HTR-8/SVneo (cell line): ENCODE measurements at places on chromosomes 3 and 15.

DNA sequence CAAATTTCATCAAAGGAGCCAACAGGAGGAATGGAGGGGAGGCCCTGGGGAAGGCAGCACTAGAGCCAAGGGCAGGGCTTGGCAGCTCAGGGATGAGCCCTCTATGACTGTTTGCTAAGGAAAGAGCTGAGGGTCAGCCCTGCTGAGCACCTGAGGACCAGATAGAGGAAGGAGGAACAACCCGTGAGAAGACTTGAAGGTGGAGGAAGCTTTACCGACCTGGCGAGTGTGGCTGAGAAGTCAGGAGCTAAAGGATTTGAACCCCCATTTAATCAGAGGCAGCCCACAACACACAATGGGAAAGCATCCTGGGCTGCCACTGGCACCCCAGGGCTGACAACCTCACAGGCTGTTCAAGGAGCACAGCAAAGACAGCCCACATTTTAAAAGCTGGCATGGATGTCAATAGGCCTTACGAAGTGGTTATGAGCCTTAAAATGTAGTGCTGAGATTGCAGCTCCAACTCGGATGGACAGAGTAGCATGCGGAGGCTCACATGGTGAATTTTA, 20.7 kb upstream of the LRRC2 start:
- DNase-seq = no peak

- no peak for DNase-seq
These were observed 399 bp upstream of the SUCLG2 start for GRCh38 chr3:67654844-67655177.

DNA sequence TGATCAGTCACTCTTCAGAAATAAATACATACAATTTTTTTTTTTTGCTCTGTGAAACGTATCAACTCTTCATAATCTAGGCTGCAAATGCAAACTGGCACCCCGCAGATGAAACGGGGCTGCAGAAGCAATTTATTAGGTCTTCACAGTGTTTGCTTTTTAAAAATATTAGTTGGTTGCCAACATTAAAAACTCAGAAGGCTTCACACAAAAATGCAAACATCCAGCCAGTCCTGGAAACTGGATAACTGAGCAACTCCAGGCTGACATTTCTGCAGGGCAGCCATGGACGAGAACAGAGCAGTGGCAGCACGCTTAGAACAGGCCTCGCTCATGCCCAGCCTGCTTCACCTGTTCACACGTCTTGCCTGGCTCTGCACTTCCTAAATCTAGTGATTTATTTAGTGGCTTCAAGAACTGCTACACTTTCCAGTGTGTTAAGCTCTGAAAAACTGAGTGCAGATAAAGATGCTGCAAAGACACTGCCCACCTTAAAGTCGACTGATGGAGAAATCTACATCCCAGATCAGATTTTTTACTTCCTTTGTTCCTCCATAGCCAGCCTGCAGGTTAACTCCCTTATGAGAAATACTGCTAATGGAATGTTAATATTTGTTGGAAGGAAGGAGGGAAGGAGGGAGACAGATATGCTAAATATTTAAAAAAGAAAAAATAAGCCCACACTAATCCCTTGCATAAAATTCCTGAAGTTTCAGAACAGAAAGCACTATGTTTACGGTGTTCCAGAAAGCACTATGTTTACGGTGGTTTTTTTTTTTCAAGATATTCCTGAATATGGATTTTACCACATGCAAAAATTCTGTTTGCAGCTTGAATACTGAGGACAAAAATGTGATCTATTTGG, 53.6 kb downstream of the SETMAR start:
- no peak for DNase-seq

- no peak for DNase-seq
These were observed 595.0 kb downstream of the PYDC2 start for GRCh38 chr3:192055946-192056345.

- DNase-seq = no peak
These were observed 721 bp downstream of the ATR start for GRCh38 chr3:142577696-142578328.

GRCh38 chr15:78763796-78764241, 47.4 kb downstream of the ADAMTS7 start:
- no peak for DNase-seq

DNA sequence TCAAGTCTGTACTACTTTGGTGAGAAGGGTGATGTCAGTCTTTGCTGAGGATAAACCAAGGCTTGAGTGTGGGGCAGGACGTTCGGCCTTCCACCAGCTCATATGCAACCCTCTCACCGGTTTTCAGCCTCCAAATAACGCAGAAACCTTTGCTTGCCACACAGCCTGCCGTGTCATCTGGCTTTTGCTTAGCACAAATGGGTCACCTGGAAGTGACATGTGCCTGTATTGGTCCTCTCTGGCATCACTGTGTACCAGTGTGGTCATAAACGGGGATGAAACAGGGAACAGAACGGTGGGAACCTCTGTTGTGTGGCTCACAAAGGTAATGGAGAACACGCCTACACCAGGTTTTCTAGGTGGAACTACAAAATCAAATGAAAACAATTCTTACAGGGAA, 7.1 kb downstream of the POMGNT2 start:
- DNase-seq = no peak

DNA sequence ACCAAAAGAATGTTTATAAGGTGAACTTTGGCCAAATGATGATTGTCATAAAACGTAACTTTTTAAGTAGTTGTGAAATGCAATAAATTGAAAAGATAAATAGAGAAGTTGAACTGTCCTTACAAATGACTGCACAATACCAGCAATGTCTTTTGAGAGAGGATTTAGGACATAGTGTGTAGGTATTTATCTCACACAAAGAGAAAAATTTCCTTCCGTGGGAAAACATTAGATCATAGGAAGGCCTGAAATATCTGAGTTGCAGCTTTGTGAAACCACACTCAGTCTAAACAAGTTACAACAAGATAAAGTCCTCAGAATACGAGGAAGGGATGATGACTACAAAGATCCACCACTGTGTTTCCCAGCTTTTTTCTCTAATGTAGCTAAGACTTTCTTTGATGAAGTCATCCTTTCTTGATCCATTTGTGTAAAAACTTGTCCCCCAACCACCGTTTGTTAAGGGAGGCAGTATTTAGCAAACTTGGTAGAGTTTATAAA, 16.0 kb downstream of the ROBO2 start:
- no peak for DNase-seq

GRCh38 chr3:105398437-105398836, 31.7 kb downstream of the ALCAM start:
- DNase-seq = no peak

DNA sequence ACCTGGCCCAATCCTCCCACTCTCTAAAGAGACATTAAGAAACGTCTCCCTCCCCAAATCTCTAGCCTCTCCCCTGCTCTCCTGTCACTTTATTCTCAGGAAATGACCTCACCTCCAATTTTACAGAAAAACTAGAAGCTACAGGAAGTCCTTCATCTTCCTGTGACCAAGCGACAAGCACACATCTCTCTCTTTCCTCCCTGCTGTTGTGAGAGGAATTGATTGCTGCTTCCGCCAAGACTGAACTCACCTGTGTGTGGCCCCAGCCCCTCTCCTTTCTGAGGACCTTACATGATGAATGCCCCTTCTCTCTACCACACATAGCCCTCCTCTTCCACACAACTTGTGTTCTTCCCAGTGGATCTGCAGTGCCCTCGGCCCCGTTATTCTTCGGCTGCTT, 18.2 kb downstream of the DNAJB8 start:
- no peak for DNase-seq

DNA sequence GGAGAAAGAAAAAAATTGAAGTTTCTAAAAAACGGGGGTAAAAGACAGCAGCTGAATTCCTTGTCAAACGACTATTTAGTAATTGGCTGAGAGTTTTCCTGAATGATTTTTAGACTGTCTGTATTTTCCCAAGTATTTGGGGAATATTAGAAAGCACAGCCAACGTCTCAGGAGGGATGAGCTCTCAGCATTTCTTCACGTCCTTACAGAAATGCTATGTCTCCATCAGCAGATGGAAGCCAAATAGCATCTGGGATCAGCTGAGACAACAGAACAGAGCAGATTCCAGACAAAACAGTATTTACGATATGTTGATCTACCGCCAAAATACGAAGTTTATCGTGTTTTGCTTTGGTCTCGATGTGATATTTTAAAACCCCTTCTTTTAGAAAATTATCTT, 5.3 kb upstream of the TMC3 start:
- DNase-seq = no peak

GRCh38 chr3:109171479-109171878, 35.0 kb downstream of the C3orf85 start:
- DNase-seq = no peak

- DNase-seq = no peak
These were observed 55.8 kb upstream of the SLC7A14 start for GRCh38 chr3:170641510-170642236.

DNA sequence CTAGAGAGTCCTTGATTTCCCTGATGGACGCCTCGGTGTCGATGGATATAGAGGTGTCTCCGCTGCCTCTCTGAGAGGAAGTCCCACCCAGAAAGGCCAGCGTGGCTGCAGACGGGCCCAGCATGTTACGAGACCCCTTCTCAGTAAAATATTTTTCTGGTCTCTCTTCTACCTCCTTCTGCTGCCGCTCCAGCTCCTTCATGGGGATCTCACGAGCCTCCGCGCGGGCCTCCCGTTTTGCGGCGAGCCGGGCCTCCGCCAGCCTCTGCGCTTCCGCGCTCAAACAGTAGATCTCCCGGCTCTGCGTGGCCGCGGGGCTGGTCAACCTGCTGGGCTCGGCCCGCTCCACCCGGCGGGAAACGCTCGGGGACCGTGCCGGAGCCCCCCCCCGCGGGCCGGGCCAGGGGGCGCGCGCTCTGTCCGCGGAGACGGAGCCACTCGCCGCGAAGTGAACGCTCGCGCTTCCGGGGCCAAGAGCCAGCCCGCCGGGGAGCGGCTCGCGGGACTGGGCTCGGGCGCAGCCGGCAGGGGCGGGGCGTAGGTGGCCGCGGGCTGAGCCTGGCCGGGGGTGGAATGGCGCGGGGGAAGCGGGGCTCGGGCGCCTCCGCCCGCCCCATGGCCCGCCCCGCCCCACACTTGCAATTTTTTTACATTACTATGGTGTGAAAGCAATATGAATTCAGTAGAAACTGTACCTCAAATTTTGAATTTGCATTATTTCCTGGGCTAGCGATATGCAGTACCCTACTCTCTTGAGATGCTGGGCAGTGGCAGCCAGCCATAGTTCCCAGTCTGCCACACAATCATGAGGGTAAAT, 10.2 kb upstream of the KCNMB3 start:
- peak; percentile 83 for DNase-seq

DNA sequence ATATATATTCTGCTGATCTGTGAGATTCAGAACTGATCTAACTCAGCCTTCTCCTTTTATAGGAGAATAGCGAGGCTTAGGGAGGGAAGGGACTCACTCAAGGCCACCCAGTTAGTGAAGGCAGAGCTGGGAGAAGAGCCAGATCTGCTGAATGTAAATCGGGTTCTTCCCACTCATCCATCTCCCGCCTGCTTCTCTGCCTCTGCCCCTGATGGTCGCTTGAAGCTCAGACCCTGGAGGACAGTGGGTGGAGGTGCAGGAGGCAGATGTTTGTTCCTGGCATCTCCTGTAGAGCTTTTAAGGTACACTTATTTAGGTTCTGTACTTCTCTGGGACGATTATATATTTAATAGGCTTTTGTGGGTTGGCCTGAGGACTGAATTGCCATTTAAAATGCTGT, 4.3 kb downstream of the PDIA5 start:
- no peak for DNase-seq

GRCh38 chr3:69033470-69033869, 18.7 kb downstream of the TMF1 start:
- DNase-seq = no peak

DNA sequence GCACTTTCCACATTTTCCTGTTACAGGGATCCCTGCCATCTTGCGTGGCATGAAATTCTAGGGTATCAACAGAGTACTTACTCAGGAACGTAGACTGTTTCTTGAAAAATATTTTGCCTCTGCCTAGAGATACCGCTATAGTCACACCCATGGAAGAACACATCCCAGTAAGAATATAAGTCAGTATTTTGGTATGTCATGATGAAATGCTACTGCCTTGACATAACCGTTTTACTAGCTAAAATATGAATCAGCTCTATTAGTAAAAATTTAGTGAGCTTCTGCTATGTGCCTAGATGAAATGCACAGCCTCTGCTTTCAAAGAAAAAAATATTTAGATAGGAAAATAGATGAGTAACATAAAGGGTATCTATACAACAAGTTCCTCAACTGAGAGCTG, 276.4 kb downstream of the TBC1D5 start:
- no peak for DNase-seq

DNA sequence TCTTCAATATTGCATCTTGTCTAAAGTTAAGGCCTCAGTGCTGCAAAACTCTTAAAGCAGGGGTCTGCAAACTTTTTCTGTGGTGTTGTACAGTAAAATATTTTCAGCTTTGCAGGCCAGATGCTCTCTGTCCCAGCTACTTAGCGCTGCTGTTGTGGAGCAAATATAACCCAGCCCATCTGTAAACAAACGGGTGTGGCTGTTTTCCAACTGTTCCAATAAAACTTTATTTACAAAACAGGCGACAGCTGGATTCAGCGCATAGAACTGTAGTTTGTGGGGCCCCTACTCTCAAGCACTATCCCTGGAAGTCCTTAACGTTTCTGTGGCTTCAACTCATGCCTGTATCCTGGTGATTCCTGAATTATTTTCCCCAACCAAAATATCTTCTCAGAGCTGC, 365.0 kb downstream of the FOXP1 start:
- no peak for DNase-seq

DNA sequence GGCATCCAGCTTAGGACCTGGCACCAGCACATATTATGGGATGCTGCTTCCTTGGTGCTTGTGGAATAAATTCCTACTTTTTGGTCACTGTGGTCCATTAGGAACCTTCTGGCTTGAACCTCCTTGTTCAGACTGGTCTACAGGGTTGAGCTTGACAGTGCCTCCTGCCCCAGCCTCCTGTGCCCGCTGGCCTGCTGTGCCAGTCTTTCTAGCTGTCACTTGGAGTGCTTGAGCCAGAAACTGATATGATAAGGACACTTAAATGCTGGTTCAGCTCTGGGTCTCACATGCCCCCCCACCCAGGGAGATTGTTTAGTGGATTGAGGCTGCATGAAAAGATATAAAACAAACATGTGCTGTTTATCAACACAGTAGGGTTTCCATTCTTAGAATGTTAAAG, 147.8 kb downstream of the SLCO3A1 start:
- no peak for DNase-seq

- DNase-seq = peak; percentile 27
These were observed 116.3 kb downstream of the MITF start for GRCh38 chr3:69855436-69856162.

GRCh38 chr15:69718916-69719315, 266.3 kb downstream of the RPLP1 start:
- no peak for DNase-seq

DNA sequence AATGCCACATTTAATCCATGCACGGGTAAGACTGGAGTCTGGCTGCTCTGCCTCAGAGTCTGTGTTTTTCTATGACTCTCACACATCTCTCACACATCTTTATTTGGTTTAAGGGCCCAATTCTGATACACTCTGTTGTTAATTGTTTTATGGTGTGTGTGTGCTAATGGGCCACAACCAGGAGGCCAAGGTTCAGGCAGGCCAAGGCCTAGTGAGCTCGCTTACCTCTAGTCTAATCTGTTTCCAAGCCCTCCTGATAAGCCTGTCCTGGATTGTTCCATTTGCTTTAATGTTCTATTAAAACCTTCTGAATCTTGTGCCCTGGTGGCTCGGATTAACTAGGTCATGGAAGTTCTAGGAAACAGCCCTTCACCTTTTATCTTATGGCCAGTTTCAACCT, 445.4 kb upstream of the DPH6 start:
- no peak for DNase-seq

GRCh38 chr15:70247281-70247680, 149.6 kb upstream of the TLE3 start:
- DNase-seq = no peak

- no peak for DNase-seq
These were observed 81.2 kb upstream of the CDV3 start for GRCh38 chr3:133492159-133492741.

- no peak for DNase-seq
These were observed 130.9 kb upstream of the BHLHE40 start for GRCh38 chr3:4848176-4848825.
